ENCODE measurements at places on chromosomes 2 and 18.

GRCh38 chr18:74073957-74074667 lies 73.5 kb downstream of the FBXO15 start:
- no peak for DNase-seq

- DNase-seq = peak; percentile 82
Measured at GRCh38 chr2:199261239-199261638, 196.5 kb downstream of the SATB2 start.

DNA sequence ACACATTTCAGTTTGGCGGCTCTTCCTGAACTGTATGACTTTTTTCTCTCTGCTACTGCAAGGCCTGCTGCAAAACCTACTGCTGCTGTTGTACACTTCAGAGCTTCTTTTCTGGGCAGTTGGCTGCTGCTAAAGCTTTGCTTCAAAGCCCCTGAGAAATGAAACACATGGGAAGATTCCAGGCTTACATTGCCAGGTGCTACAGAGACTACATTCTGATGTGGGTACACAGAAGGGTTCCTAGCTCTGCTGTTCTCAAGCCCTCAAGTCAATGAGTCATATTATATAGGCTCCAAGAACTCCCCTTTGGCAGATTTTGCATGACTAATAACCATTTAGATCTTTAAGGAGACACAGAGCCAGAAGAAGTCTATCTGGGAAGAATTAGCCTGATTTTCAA lies 12.9 kb upstream of the PGAP1 start:
- DNase-seq = peak; percentile 71

DNA sequence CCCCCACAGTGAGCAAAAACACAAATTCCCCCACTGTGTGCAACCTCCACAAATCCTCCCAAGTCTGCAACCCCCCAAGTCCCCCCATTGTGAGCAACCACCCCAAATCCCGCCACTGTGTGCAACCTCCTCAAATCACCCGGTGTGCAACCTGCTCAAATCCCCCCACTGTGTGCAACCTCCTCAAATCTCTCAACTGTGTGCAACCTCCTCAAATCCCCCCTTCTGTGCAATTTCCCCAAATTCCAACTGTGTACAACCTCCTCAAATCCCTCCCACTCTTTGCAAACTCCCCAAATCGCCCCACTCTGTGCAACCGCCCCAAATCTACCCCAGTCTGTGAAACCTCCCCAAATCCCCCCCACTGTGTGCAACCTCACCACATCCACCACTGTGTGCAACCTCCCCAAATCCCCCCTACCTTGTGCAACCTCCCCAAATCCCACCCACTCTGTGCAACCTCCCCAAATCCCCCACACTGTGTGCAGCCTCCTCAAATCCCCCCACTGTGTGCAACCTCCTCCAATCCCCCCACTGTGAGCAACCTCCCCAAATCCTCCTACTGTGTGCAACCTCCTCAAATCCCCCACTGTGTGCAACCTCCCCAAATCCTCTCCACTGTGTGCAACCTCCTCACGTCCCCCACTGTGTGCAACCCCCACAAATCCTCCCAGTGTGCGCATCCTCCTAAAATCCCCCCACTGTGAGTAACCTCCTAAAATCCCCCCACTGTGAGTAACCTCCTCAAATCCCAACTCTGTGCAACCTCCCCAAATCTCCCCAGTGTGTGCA lies 115.2 kb downstream of the TPO start:
- DNase-seq = no peak

GRCh38 chr2:127551221-127551930 lies 15.9 kb downstream of the MYO7B start:
- no peak for DNase-seq

GRCh38 chr2:203016716-203017115 lies 2.0 kb downstream of the NBEAL1 start:
- DNase-seq = peak; percentile 12

- peak; percentile 92 for DNase-seq
Measured at GRCh38 chr2:101308432-101309210, at the start of gene RNF149. Gene RNF149 (minus strand): TSS chr2:101308701. CDS start chr2:101308588, 113 bp downstream.

DNA sequence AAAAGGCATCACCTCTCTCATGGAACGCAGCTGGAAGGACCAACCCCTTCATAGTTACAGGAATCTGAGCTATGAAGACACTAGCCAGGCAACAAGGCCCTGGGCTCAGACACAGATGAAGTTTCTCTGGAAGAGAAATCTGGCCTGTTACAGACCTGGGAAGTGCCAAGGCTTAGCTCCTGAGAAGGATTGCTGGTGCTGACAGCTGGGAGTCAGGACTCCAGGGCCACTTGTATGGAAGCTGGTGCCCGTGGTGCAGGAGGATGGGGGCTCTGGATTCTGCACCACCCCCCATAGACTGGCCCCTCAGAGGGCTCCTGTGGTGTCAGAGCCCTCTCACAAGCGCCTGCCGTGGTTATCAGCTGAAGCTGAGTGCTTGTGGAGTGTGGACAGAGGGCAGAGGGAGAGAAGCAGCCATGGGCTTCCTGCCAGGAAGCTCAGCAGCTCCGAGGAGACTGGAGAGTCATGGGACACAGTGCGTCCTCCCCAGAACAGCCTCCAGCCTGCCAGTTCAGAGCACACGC lies 87.3 kb upstream of the LCLAT1 start:
- no peak for DNase-seq

GRCh38 chr2:8644605-8645175 lies 37.2 kb upstream of the ID2 start:
- no peak for DNase-seq

DNA sequence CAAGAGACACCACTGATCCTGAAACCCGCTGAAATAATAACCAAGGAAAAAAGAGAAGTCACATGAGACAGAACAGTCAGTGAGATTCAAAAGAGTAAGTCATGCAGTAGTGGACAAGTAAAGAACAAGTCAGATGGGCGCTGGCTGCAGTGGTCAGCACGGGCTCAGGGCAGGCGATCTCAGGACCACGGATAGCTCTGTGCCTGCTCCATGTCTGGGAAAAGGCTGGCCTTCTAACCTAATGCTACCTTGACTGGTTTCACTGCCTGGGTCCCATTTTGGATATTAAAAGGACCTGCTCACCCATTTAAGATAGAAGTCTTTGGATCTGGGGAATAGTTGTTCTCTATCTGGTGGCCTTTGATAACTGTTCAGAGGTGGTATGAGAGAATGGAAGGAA lies 61.7 kb upstream of the LCLAT1 start:
- DNase-seq = peak; percentile 39

DNA sequence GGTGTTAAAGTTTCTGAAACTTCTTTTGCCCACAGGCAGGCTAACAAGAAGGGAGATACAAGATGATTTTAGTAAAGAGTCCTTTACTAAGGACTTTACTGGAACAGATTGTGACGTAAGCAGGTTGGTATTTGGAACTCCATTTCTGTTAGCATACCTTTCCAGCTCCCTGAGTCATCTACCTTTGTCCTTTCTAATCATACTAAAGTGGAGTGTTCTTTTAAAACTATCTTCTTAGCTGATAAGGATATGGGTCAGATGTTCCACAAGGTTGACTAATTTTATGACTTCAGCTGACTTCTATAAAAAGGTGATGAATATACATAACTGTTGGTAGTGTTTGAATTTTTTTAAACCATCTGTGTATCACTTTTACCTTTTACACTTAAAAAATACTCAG lies 21.1 kb downstream of the UGP2 start:
- peak; percentile 90 for DNase-seq

GRCh38 chr2:159968279-159968900 lies 94.0 kb downstream of the PLA2R1 start:
- DNase-seq = peak; percentile 74

GRCh38 chr2:27647289-27647688 lies 16.1 kb downstream of the SUPT7L start:
- DNase-seq = no peak

GRCh38 chr2:229856413-229856812 lies 65.4 kb downstream of the TRIP12 start:
- no peak for DNase-seq

DNA sequence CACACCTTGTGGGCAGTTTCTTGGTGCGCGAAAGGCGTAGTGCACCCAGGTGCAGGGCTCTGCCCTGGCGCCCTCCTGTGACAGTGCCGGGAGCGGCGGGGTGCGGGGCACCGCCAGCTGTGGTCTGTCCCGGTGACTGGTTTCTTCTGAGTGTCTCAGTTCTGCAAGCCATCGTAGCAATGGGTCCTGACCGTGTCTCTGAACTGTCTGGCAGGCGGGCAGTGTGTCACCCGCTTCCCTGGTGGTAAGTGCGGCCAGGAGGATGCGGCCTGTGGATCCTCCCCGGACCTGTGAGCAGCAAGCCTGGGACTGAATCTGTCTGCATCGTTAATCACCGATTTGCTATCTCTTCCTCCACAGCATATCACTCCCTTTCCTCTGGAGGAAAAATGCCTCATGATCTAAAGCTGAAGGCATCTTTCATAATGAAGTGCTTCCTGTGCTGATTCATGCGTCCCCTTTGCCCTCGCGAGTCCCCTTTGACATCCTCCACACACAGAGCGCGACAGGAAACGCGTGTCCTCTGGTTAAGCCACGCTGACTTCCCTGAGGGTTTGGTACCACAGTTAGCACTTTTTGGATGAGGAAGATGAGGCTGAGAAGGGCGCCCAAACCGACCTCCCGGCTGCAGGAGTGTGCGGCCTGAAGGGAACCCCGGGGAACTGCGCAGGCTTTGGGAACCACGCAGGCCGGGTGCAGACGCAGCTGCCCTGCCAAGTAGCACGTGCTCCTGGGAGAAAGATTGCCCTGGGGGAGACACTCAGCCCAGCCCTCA lies 416.0 kb upstream of the HS6ST1 start:
- no peak for DNase-seq

- peak; percentile 98 for DNase-seq
Measured at GRCh38 chr18:8800445-8800844, 95.1 kb downstream of the MTCL1 start.

GRCh38 chr2:33022989-33023727 lies 76.4 kb downstream of the LTBP1 start:
- DNase-seq = peak; percentile 96

DNA sequence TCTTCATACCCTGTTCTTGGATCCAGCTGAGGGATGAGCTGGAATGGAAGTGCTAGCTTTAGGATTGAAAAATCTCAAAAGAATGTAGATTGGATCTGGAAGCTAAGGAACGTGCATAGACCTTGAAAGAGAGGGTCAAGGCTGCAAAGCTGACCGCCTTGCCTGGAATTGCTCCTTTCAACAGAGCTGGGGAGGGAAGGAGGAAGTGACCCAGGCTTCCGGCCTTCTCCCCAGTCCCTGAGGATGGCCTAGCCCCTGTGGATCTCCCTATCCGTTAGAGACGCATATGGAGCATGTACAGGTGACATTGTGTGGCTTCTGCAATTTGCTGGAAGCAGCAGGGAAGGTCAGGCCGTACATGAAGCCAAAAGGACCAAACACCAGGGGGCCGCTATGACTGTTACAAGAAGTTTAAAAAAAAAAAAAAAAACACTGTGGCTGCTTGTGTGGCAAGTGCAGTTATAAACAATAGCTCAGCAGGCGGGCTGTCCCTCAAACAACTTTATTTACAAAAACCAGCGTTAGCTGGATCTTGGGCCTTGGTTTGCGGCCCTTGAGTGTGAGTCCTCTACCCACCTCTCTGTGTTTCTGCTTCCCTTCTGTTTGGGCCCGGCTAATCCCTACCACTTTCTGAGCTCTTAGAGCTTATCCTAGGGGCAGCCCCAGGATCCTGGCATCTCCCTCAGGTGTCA lies 227.6 kb downstream of the SEPTIN10 start:
- DNase-seq = no peak

- no peak for DNase-seq
Measured at GRCh38 chr2:140595107-140595506, 1535.7 kb downstream of the LRP1B start.

- DNase-seq = peak; percentile 2
Measured at GRCh38 chr18:2794159-2794558, 52.6 kb upstream of the EMILIN2 start.

DNA sequence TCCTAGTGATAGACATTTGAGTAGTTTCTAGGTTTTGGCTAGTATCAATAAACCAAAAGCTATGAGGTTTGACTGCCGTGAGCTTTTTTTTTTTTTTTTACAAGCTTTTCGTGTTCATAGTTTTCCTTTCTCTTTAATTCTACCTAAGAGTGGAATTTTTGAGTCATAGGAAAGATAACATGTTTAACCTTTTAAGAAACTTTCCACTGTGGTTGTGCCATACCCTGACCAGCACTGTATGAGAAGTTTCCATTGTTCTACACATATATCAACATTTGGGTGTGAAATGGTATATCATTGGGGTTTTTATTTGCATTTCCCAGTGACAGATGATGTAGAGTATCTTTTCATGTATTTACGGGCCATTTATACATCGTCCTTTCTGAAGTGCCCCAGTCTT lies 31.7 kb downstream of the UBE2F start:
- DNase-seq = no peak

DNA sequence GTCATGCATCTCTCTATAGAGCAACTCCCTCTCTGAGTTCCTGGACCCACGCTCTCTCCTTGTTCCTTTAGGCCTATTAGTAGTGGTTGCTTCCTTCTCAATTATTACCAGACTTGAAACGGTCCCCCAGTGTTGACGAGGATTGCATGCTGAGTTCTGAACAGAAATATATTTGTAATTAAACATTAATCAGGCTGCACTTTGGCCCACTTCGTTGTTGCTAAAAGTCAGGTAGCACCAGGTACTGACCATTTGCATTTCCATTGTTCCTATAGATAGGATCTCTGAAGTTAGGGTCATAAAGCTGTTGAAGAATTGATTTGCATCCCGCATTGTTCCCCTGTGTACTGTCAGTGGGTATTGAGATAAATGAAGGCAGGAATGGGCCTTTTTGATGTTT lies 36.9 kb upstream of the TTR start:
- no peak for DNase-seq

GRCh38 chr18:76449111-76449453 lies 46.0 kb downstream of the ZNF516 start:
- no peak for DNase-seq

- DNase-seq = no peak
Measured at GRCh38 chr2:146228020-146228393, 1616.8 kb upstream of the ACVR2A start.

GRCh38 chr2:10002681-10003080 lies 40.7 kb upstream of the KLF11 start:
- no peak for DNase-seq

GRCh38 chr2:20222769-20223406 lies 2.0 kb downstream of the SDC1 start:
- DNase-seq = peak; percentile 54

DNA sequence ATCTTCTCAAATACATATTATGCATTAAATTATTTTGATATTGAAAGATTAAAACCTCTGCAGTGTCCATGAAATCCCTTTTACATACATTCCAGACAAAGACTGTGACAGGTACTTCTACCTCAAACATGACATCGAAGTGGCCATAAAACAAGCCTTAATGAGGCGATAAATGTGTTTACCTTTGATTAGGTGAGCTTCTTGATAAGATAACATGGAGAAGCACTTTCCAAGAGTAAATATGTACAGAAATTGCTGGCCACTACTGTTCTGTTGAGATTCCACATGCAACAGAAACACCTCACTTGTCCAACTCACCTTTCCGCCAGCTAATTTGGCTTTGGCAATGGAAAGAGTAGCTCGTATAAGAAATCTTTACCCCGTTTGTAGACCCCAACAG lies 55.2 kb downstream of the ZEB2 start:
- no peak for DNase-seq

Measured in PC-3 (cell line).